GDM1 (cell line): ENCODE measurements at places on chromosomes 11 and 22.

DNA sequence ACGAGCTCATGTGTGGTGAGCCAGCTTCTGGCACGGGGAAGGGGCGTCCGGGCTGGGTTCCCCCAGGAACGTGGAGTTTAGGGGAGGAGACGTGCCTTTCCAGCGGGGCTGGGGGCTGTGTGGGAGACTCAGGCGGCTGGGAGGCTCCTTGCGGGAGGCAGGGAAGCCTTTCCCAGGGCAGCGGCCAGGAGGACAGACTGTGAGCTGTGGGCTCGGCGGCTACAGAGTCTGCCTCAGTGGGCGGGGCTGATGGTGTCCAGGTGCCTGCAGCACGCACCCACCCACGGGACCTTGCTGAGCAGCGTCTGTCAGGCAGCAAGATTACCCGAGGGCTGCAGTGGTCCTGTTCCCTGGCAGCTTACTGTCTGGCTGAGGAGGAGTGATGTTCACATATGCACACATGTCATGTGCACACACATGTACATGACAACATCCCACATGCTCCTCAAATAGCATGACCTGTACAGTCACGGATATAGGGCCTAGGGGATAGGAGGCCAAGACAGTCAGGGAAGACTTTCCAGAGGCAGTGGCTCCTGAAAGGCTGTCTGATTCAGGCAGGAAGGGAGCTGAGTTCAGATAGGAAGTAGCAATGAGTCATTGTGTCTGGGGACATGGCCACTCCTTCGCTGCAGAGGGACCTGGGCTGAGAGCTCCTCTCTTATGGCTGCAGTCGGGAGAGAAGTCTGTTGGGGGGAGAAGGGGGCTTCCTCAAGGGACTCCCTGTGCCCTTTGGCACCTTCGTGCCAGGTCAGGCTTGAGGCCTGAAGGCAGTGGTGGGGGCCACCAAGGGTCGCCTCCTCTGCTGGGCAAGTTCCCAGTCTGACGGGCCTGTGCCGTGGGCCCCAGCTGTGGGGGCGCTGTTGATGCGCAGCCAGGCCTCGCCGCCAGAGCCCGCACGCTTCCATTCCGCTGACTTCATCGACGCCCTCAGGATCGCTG is 23.3 kb upstream of the PPP6R3 start:
- no peak for DNase-seq

- DNase-seq: no peak
Measured at GRCh38 chr11:2997406-2997805, 5.3 kb upstream of the NAP1L4 start.

DNA sequence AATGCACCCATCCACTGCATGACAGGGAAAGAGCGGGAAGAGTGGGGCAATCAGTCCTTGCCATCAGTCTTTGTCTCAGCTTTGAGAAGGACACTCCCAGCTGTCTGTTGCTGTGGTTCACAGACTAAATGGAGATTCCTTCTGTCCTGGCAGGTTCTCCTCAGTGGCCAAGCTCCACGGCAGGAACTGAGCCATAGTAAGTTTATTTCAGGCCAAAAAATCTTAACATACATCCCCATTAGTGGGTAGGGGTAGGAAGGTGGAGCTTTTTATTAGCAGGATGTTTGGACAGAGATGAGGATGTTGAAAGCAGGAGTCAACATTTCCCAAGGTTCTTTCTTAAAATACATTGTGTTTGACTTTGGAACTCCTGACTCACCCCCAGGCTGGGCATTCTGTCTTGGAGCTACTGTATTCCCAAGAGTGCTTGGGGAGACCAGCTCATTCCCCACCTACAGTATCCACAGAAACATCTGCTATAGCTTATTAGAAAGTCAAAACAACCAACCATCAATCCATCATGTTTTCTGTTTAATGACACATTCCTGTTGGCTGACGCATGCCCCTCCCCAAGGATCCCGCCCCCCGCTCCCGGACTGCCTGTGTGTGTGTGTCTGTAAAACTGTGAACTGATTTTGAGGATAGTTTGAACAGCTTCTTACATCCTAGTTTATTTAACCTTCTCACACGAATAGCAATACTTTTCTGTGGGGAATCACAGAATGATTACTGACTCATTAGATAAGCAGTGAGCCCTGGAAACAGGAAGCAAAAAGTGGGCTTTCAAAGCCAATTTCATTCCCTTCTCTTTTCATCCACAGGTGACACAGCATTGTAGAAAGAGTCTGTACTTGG is 109.5 kb downstream of the CCDC81 start:
- DNase-seq: no peak

- DNase-seq: no peak
Measured at GRCh38 chr22:39820256-39820655, 73.3 kb downstream of the ENTHD1 start.

DNA sequence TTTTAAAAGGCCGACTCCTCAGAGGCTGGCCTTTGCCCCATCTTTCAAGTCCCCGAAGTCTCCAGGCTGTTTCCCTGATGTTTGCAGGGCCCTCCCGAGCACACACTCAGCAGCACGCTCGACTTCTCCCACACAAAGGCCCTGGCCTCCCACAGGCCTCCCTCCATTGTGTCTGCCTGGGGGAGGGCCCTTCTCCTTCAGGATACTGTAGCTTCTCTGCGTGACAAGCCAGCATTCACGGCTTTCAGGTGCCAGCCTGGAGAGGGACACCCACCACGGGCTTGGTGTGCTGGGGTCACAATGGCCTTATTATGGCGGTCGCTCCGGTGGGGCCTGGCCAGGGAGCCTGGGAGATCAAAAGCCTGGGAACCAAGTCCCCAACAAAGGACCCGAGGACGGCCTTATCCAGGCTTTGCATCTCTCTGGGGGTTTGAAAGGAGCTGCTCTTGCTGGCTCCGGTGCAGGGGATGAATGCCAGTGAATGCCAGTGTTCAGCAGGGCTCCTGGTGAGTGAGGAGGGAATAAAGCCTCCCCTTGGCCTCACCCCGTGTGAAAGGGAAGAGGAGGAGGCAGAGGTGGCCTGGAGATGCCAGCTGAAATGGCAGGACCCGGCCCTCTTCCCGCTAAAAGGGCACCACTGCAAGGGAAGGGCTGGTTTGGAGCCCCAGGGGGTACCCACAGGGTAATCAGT is 55.0 kb downstream of the TRAF6 start:
- DNase-seq: no peak

DNA sequence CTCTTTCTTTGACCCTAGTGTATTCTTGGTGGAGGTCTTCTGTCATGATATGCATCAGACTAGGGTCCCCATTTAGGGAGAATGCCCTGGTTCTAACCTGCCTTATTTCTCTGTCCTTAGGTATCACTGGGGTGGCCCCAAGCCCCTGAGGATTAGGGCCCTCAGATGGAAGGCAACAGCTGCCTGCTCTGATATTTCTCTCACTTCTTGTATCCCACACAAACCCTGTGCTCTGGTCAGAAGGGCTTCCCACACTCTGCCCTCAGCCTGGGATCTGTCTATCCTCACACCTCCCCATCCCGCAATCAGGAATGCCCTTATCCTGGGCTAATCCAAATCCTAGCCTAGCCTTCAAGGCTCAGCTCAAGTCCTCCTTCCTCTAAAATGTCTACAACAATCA is 75.5 kb downstream of the KCNC1 start:
- no peak for DNase-seq

GRCh38 chr11:91664521-91664920 is 560.1 kb upstream of the FAT3 start:
- DNase-seq: no peak

GRCh38 chr11:66860449-66860831 is 3.6 kb downstream of the LRFN4 start:
- DNase-seq: no peak

DNA sequence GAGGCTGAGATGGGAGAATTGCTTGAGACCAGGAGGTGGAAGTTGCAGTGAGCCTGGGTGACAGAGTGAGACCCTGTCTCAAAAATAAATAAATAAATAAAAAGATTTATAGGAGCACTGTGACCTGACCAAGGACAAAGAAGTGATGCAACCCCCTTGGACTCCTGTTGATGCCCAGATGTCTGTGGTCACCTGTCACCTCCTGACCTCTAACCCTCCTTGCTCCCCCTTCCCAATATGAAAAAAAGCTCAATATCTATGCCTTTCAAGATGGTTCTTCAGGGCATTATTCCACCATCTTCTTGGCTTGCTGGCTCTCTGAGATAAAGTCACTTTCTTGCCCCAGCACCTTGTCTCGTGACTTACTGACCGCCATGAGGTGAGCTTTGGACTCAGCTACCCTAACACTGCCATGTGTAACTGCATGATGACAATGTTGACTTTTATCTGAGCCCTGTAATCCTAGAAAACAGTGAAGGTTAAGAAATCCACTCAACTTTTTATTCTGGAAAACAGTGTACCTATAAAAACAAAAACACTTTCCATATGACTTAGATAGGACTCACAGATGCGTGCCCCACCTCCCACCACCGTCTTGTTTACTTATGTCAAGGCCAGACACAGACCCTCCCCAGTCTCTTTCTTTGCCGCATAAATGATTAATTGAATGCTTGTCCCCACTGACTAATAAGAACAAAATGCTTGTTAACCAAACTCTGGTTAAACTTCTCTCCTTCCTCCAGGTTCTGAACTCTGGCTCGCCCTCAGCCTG is 360.5 kb downstream of the BUD13 start:
- no peak for DNase-seq

DNA sequence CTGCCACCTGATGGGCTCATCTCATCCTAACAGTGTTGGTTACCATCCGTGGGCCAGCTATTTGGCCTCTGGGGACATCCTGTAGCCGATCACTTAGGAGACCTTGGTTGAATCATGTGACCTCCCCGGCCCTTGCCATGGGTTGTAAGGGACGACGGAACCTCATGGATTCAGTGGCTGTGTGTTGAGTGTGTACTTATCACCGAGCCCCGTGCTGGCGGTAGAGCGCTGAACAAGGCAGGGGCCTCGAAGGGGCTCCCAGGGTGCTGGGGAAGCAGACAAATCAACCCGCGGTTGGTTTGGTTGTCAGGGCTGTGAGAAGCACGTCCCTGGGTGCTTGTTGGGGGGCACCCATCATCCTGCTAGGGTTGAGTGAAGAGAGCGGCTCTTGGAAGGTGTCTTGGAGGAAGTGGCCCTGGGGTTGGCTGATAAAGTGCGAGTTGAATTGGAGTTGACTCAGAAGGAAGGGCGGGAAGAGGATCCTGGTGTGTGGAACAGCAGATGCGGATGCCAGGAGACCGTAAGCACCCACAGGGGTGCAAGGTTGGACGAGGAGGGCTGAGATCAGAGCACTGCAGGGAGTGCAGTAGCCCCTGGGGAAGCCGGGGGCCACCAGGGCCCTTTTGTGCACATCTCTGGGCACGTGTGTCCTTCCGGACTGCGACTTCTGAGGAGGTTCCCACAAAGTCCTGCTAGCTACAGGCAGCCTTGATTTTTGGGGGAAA is 53.6 kb downstream of the MPPED1 start:
- DNase-seq: no peak

DNA sequence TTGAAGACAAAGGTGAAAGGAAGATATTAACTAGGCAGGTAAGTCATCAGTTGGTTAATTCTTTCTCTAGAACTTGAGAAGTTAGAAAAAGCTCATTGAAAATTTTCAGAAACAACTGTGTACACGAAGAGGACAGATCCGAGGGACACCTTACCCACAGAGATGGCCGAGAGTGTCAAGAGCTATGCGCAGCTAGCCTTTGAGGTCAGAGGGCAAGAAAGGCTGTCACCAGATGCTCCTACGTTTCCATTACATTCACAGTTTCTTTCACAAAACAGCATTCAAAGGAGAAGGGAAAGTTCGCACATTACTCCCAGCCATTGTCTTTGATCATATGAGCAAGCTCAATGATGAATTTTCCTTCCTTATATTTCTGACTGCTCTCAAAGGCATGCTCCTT is 34.8 kb downstream of the YPEL1 start:
- no peak for DNase-seq

GRCh38 chr11:113376156-113376555 is 11.4 kb upstream of the ANKK1 start:
- DNase-seq: no peak

- no peak for DNase-seq
Measured at GRCh38 chr11:62539238-62539925, 7.2 kb downstream of the AHNAK start.

- no peak for DNase-seq
Measured at GRCh38 chr11:124766156-124766555, 4.1 kb upstream of the ESAM start.

- DNase-seq: no peak
Measured at GRCh38 chr11:69430566-69430965, 50.9 kb upstream of the LINC01488 start.

DNA sequence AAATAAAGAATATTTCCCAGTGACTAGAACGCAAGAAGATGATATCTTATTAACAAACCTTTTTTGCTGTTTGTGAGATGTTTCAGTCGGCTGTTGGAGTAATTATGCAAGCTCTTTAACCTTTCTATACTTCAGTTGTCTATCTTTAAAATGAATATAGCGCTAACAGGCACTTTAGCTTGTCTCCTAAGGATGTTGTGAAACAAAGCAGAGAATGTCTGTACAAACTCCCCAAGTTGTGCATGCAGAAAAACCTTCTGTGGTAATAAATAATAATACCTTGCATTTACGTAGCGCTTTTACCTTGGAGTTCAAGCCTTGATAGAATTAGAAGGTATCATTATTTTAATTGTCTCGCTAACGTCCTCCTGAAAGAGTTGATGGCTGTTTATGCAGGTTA is 1.9 kb upstream of the KDM2A start:
- DNase-seq: no peak

- peak; percentile 4 for DNase-seq
Measured at GRCh38 chr11:112795142-112795815, 165.9 kb upstream of the NCAM1 start.

- no peak for DNase-seq
Measured at GRCh38 chr22:19772673-19773469, 12.3 kb downstream of the TBX1 start.

- no peak for DNase-seq
Measured at GRCh38 chr11:17640493-17641164, 78.7 kb upstream of the MYOD1 start.

DNA sequence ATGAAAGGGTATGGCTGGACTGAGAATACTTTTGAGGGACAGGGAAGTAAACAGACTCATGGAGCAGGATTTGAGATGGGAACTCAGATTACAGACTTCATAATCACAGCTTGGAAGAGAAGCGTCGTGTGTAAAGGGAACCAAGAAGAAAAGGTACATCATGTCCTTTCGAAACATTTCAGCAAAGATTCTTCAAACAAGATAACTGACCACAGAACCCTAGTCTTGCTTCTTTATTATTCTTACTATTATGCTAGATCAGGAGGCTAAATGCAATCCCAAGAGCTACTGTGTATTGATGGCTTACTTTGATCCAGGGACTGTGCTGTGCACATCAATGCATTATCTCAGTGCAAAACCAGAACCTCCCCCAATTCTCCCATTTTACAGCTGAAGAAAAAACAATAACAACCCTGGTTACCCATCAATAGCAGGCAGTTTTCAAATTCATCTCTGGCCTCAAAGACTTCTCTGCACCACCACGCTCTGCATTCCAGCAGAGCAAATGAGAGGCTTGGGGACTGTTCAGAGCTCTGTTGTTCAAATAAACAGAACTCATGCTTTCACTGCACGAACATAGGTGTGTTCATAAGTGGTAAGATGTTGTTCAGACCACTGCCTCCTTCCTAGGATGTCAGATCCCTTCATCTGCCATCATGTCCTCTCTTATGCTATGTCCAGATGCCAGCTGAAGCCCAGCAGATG is 104.8 kb upstream of the NAV2 start:
- DNase-seq: no peak
